ENCODE measurements at places on chromosomes 6 and 20.

- no peak for DNase-seq
Observed at GRCh38 chr6:138227316-138227781, 9.1 kb upstream of the PBOV1 start.

DNA sequence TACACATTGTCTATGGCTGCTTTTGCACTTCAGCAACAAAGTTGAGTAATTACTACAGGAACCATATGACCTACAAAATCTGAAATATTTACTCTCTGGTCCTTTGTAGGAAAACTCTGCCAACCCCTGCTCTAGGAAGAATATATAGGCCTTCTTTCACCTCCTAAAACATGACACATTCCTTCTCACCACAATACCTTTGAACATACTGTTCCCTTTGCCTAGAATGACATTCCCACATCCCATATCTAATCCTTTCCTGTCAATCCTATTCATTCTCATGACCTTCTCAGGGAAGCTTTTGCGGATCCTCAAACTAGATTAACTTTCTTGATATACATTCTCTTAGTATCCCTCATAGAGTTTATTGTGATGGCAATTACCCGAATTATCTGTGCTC lies 18.0 kb upstream of the NCOA6 start:
- no peak for DNase-seq

- DNase-seq, result no peak
Observed at GRCh38 chr20:25543068-25543467, 42.3 kb downstream of the NINL start.

GRCh38 chr20:1806456-1806855 lies 88.8 kb upstream of the SIRPA start:
- DNase-seq, result no peak

- DNase-seq, result no peak
Observed at GRCh38 chr6:42484261-42484660, 32.5 kb upstream of the TRERF1 start.

DNA sequence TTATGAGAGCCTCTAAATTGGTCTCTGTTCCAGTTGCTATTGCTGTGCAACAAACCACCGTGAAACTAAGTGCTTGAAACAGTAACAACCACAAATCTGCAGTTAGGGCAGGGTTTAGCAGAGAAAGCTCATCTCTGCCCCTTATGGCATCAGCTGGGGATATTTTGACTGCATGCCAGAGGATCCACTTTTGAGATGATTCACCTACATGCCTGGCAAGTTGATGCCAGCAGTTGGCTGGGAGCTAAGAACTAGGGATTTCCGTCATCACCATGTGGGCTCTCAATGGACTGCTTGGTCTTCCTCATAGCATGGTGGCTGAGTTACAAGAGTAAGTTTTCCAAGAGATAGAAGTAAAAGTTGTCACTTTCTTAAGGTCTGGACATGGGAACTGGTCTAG lies 35.1 kb downstream of the PLCB4 start:
- no peak for DNase-seq

GRCh38 chr6:17621003-17621402 lies 20.9 kb downstream of the FAM8A1 start:
- DNase-seq, result no peak

DNA sequence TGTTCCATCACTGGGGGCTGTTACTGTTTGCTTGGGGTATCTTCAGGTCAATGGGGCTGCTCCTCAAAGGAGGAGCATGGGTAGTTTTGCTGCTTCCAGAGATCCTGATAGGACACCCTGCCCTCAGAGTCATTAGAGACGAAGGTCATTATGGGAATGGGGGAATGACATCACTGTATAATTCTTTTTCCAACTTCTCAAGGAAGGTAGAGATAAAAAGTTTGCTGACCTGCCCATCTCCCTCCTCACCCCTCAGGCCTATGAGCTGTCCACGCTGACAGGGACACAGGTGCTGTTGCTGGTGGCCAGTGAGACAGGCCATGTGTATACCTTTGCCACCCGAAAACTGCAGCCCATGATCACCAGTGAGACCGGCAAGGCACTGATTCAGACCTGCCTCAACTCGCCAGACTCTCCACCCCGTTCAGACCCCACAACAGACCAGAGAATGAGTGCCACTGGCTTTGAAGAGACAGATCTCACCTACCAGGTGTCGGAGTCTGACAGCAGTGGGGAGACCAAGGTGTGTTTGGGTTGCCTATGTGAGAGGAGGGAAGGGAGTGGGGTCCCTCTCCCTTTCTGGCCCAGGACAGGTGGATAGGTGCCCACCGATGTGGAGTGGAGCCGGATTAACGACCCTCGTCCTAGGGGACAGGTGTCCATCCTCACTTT lies 2.7 kb downstream of the SRF start:
- no peak for DNase-seq

GRCh38 chr20:6348908-6349307 lies 226.1 kb upstream of the FERMT1 start:
- no peak for DNase-seq

- no peak for DNase-seq
Observed at GRCh38 chr6:56961151-56961550, 6.2 kb downstream of the BEND6 start.
